ENCODE measurements at places on chromosomes 2 and 18.

- peak; percentile 70 for DNase-seq
These were observed 258.1 kb downstream of the ALK start for GRCh38 chr2:29663268-29663667.

DNA sequence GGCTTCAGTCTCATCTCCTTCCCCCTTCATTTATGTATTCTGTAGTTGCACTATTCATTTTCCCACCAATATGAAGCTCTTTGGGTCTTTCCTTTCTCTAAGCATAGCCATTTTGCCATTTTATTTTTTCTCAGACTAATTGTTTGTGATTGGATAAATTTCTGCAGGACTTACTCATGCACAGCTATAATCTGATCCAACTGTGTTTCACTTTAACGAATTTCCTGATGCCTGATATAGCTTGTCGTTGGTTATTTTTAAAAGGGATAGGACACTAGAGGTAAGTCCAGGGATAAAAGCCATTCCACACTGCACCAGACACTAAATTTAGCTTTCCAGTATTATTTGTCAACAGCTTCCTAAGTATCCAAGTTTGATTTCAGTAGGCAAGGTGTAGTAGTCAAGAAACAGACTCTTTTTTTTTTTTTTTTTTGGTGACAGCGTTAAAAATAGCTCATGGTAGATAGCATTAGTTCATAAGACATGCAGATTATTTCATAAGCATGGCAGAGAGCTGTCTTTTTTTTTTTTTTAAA, 17.4 kb downstream of the ASB18 start:
- DNase-seq = no peak

DNA sequence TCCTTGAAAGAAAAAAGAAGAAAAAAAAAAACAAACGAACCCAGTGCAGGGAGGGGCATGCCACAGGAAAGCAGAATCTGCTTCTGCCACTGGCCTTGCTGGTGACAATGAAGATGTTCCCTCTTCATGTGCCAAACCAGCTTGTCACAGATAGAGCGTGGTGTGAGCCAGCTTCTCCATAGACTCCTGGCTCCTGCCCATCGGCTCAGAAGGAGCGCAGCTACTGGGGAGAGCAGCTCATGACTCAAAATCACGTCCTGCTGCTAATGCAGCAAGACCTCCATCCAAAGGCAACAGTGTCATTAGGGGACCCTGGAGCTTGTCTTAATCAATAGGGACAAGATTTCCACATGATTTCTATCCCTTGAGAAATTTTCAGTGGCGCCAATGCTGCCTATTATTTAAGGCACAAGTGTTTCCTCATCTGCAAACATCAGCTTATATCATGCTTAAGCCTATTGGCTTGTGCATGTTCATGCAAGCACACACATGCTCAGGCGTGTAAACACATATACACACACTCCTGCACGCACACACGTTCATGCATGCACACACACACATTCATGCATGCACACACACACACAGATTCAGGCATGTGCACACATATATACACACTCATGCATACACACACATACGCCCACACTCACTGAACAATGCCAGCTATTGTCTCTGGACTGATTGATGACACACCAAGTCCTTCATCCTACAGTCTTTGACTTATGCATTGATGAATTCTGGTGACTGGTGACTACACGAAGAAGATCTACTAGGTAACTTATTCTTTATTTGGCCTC, 682.0 kb upstream of the ID2 start:
- no peak for DNase-seq

DNA sequence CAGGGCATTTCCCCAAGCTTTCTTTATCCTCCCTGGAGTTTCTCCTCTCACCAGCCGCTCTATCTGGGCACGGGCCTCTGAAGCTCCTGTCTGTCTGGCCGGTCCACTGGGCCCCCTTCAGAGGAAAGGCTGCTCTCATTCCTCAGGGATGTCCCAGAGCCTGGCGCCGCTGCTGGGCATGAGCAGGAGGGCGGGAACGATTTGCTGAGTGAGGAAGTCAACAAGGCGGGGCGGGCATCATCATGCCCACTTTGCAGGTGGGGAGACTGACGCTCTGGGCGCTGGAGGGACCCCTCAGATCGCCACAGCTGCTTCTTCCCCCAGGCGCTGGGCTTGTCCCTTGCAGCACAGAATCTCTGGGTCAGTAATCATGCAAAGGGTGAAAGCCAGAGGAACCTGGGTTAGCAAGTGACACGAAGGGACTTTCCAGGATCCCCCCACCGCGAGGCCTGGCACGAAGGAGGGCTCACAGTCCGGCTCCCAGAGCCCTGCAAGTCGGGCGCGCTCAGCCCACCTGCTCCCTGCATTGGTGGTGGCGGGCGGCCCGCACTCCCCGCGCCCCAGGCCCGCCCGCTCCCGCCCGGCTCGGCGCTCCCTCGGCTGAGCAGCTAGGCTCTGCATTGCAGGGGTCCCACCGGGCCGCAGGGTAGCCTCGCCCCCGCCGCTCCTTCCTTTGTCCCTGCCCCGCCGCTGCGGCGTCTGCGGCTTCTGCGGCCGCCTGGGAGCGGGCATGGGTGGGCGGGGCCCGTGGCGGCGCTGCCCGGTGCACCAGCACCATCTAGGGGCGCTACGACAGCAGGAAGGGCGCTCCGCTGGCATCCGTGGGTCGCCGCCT, 157.8 kb downstream of the CYRIA start:
- DNase-seq = no peak

DNA sequence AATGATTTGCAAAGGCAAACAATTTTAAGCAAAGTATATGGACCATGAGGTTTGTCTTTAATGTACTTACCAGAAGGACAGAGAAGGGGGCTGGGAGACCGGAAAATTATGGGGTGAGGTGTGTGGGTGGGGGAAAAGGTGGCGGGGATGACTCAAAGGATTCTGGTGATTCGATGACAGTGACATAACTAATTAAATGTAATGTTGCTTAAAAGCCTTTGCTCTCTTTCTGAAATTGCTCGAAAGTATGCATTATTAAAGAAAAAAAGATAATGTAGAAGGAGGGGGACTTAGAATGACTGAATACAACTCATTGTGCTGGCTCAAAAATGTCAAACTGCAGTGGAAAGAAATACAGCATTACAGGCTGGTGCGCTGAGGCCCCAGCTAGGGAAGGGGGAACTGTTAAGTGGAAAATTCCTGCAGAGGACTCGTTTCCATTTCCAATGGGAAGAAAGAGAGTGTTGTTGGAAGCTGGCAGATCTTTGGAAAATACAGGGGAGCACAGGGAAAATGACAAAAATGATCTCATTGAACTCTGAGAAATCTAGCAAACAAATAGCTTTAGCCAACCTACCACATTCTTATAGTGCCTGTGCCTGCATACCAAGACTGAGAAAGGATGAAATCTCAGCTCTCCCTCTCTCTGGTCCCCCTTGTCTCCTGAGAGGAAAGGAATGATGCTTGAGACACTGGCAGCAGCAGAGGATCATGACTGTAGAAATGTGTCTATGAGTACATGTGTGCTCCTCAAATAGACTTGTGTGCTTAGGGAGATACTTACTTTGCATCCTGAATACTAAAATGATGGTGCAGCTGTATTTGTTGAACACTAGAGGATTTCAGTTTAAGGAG, 632.4 kb downstream of the NYAP2 start:
- peak; percentile 44 for DNase-seq

DNA sequence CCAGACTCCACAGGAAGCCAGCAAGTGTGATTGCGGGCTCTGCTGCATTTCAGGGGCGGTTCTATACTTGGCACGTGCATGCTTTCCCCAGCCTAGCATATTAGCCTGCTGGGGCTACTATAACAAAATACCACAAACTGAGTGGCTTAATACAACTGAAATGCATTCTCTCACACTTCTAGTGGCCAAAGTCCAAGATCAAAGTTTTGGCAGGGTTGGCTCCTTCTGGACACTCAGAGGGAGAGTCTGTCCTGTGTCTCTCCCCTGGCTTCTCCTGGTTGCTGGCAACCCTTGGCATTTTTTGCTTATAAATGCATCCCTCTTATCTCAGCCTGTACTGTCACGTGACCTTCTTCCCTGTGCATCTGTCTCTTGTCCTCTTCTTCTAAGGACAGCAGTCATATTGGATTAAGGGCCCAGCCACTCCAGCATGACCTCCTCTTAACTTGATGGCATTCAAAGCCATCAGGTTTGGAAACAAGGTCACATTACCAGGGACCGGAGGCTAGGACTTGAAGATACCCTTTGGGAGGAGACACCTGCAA, 138.7 kb downstream of the RNF152 start:
- no peak for DNase-seq

GRCh38 chr18:22031611-22032010, 137.8 kb upstream of the GATA6 start:
- DNase-seq = no peak

DNA sequence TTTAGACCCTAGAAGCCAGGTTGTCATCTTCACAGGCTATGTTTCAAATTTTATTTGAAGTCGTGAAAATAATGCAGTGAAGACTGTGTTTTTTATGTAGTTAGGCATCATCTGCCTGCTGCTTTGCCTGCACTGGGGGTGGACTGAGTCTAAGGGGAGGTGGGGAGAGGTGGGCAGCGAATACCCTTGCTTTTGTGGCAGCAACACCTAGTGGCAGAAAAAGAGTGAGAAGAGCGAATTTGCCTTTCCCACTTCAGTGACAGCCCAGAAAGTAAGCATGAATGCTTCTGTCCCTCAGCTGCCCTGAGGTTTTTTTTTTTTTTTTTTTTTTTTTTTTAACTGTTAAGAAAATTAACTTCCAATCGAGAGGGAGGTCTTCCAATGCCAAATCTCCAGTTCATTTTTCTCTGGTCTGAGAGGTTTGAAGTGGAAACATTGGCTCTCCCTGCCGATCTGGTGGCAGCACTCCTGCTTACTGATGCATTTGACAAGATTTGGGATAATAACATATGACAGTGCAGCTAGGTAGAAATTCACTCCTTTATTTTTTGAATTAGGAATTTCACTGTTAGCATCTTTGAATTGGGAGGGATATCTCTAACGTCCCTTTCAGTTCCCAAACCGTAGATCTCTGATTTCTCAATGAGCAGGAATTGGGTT, 60.3 kb upstream of the LYPD6B start:
- DNase-seq = no peak

All from IMR-90 (cell line).